ENCODE measurements at places on chromosomes 1 and 21.

GRCh38 chr21:28282833-28283232 lies 709.8 kb downstream of the LTN1 start:
- DNase-seq, result no peak

DNA sequence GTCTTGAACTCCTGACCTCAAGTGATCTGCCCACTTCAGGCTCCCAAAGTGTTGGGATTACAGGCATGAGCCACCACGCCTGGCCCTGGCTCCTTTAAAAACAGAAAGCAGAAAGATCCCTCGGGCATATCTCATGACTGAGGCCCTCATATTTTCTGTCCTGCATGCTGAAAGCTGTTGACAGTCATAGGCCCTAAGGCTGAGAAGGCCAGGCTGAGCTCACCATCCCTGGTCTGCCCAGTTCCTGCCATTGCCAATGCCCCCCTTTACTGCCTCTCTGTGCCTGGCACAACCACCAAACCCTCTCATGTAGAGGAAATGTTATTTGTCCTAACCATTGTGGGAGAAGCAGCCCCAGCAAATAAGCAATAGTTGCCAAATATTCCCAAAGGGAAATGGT lies 12.7 kb downstream of the CD34 start:
- no peak for DNase-seq

DNA sequence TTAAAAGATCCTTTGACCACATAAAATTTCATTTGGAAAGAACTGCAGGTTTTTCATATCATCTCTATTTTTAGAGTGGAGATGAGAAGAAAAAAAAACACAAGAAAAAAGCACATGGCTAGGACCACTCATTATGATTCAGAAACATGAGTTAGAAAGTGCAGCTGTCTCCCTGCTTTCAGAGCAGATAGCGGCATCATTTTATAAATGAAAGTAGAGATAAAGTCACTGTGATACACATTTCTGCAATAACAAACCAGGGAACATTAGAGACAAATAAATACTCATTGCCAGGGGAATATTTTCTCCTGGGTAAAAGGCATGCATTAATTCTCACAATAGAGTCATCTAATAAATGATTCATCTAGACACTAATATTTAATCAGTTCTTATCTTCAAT lies 87.5 kb upstream of the PLPPR4 start:
- DNase-seq, result no peak

DNA sequence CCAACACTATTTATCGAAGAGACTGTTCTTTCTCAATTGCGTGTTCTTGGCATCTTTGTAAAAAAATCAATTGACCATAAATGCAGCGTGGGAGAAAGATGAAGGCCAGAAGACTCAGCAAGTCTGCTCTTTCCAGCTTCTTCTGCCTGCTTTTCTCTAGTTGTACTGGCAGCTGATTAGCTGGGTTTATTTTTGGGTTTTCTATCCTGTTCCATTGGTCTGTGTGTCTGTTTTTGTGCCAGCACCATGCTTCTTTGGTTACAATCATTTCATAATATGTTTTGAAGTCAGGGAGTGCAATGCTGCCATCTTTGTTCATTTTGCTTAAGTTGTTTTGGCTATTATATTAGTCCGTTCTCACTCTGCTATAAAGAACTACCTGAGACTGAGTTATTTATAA lies 201.8 kb upstream of the B3GALT2 start:
- no peak for DNase-seq

DNA sequence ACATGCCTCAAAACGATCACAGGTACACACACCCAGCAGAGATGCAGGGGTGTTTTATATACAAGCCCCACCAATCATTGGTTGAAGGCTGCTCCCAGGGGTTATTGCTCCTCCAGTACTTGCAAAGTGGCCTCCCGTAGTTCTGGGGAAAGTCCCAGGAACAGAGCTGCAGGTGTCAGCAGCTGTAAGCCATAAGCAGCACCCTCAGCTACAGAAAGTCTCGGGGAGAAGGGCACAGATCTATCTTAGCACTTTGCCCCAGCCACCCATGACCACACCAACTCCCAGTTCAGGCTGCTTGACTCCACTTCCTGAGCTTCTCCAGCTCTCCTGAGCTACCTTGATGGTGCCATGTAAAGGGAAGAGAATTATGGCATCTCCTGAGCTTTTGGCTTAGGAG lies 222.7 kb upstream of the GJB5 start:
- DNase-seq, result no peak

- DNase-seq, result no peak
Observed at GRCh38 chr1:59377350-59377904, 80.5 kb downstream of the FGGY start.

DNA sequence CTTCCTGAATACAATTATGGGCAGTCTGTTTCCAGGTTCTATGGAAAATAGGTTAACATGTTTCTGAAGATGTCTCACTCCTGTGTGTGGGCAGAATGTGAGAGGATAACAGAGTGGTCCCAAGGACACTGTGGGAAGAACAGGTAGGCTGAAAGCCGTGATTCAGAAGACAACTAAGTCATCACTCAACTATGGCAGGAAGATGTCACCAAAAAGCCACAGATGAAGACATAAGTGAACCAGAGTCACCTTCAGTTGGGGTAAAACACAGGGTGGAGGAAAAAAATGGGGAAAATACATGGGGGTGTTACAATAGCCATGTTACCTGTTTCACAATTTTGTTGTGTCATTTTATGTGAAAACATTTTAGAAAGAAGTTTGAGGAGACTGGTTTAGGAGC lies 75.1 kb downstream of the UCHL5 start:
- DNase-seq, result no peak

GRCh38 chr1:33384040-33384812 lies 46.7 kb downstream of the PHC2 start:
- DNase-seq, result peak; percentile 44

DNA sequence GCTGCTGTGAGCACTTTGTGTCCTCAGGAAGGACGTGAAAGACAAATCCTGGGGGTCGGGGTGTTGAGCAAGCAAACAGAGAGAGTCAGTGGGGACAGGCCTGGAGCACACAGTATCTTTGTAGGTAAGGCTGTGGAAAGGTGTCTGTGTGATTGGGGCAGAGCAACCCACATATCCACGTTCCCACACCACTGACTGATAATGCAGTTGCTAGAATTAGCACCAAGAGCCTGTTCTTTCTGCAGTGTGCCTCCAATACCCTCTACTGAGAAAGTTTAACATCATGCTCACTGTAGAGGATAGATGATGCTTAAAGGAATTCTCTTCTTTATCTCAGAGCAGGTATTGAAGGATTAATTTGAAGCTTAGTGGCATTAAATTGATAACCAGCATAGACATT lies 161.1 kb downstream of the PIK3R3 start:
- DNase-seq, result no peak

DNA sequence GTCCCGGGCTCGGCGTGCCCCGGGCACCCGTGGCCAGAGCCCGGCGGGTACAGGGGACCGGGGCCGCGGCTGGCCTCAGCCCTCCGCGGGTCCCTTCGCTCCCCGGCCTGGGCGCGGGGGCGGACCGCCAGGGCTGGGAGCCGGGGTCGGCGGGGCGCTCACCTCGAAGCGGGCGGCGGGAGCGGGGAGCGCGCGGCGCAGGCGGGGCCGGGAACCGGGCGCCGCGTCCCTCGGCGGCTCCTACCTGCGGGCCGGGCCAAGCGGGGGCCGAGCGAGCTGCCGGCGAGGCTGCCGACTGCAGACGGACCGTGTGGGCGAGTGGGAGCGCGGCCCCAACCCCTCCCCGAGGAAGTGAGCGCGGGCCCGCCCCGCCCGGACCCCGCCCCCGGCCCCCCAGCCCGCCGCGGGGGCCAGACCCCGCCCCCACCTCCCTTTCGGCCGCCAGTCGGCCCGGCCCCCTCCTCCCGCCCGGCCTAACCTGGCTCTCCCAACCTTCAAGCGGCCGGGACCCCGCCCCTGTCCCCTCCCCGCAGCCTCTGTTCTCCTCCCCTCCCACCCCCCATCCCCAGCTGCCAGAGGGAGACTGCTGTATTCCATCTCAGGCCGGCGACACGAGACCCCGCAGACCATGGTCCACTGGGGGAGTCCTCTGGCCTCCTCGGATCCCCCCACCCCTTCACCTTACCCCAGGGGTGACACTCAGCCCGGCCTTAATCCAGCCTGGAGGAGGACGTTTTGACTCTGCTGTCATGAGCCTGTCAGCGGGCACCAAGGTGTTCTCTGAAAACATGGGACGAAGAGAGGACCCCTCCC lies at the start of gene FHL3:
Gene FHL3, minus strand, starts transcription at position 320 of the 813 bp plus-strand sequence. CDS start 6,102 bp downstream, outside the sequence.
- peak; percentile 75 for DNase-seq

DNA sequence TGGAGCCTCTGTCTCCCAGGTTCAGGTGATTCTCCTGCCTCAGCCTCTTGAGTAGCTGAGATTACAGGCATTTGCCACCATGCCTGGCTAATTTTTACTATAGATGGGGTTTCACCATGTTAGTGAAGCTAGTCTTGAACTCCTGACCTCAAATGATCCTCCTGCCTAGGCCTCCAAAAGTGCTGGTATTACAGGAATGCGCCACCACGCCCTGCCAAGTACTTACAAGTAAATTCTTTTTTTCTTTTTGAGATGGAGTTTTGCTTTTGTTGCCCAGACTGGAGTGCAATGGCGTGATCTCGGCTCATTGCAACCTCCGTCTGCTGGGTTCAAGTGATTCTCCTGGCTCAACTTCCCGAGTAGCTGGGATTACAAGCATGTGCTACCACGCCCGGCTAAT lies 42.5 kb downstream of the RPRD2 start:
- no peak for DNase-seq

DNA sequence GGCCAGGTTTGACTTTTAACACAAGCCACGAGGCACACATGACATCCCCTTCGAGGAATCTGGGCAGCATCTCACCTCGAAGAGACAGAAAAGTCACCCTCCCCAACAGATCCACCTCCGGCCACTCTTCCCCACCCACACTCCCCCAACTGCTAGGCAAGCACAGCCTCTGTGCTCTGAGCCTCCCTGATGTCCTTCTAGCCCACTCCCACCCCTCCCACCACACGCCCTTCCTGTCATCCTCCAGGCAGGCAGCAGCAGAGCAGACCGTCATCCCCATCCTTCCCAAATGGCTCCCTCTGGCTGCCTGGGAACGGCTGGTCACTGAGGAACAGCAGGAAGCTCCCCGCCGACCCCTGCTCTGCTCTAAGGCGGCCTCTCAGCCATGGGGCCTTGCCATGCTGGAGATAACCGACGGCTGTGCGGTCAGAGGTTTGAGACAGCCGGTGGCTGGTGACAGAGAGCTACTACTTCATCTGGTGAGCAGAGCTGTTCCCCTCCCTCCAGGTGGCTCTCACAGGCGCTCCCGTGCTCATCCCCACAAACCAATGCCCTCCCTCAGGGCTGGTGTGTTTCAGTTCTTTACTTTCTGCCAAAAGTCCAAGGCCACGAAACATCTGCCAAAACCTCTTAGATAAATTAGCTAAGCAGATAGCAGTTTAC lies 25.6 kb downstream of the NPHP4 start:
- no peak for DNase-seq

GRCh38 chr1:229062135-229062534 lies 208.8 kb upstream of the RAB4A start:
- no peak for DNase-seq

DNA sequence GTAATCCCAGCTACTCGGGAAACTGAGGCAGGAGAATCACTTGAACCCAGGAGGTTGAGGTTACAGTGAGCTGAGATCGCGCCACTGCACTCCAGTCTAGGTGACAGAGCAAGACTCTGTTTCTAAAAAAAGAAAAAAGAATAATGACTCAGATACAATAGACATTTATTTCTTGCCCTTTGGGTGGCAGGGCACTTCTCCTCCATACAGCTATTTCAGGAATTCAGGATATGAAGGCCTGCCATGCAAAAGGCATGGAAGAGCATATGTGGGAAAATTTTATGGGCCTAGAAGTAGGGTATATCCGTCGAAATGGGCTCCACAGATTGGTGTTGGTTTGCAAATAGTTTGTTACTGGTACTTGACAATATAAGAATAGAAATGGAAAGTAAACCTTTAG lies 20.2 kb upstream of the POGZ start:
- no peak for DNase-seq

DNA sequence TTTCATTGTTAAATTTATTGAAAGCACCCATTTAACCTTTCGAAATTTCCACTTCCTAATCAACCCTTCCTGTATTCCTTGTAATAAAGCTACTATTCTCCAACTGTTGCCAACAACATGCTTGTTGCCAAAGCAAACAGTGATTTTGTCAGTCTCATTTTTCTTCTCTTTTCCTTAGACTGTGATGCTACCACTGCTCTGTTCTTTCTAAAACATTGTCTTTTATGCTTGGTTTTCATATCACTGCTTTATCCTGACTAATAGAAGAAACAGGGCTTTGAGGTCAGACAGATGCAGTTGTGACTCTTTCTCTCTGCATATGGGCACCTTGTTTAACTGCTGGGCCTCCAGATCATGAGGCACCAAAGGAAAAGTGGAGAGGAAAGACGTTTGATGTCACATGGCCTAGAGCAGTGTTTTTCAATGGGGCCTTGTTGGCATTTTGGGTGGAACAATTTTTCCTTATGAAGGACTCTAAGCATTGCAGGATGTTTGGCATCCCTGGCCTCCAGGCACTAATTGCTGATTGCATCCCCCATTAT lies 56.1 kb downstream of the HMCN1 start:
- DNase-seq, result no peak

DNA sequence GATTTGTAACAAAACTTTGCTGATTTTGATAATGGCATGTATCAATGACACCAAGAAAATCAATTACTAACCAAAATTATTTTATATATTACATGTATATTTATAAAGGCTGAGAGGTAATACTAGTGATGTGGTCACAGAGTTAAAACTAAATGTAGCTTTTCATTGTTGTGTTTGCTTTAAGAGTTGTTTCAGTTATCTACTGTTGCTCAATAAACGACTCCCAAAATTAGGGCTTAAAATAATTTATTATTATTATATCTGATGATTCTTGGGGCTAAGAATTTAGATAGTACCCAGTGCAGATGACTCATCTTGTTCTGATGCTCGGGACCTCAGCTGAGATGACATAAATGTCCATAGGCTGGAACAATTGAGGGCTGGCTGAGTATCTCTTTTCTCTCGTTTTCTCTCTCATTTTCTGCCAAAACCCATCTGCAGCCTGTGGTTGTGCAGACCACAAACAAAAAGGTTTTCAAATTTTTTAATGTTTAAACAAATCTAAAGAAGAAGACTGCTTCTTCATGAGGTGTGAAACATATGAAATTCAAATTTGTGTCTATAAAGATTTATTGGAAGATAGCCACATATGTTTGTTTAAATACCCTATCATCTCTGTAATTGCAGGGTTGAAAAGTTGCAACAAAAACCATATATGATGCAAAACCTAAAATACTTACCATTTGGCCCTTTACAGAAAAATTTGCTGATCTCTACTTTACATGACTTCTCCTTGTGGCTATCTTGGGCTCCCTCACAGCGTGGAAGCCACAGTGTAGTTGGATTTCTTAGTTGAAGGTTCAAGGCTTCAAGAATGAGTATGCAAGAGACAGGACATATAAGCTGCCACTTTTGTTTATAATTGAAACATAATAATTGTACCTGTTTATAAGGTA lies 14.8 kb upstream of the PTPRC start:
- no peak for DNase-seq

GRCh38 chr1:94819945-94820746 lies at the start of gene SLC44A3:
Gene SLC44A3, plus strand, starts transcription at chr1:94820357. Its CDS starts 95 bp downstream, at chr1:94820452.
- DNase-seq, result peak; percentile 57
